ENCODE measurements at places on chromosomes 13 and 19.

GRCh38 chr13:62887046-62887445, 1471.4 kb upstream of the PCDH20 start:
- DNase-seq: no peak
- H3K36me3 ChIP-seq: no peaks in the 10 kb centered on the region
- H3K4me1 ChIP-seq: no peaks in the 10 kb centered on the region
- H3K27me3 ChIP-seq: no peaks in the 10 kb centered on the region
- H3K4me3 ChIP-seq: no peak overlapping the region
- H3K27ac ChIP-seq: no peak overlapping the region

DNA sequence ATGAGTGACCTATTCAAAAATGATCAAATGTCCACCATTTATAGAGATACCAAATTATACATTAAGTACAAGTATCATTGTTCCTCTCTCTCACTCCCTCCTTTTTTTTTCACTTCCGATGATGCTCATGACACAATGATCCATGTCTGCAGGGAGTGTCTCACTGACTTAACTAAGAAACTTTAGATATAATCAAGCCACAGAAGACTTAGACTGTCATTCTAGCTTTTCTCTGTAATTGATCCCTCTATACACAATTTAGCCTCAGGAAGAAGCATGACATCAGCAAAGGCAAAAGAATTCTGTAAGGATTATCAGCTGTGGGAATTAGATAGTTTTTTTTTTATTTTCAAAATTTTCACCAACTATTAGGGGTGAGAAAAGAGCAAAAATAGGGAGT, 734.9 kb upstream of the PCDH9 start:
- no peak for DNase-seq
- no peak overlapping the region for H3K27ac ChIP-seq
- no peaks in the 10 kb centered on the region for H3K36me3 ChIP-seq
- H3K4me3 ChIP-seq: no peak overlapping the region
- no peaks in the 10 kb centered on the region for H3K27me3 ChIP-seq

DNA sequence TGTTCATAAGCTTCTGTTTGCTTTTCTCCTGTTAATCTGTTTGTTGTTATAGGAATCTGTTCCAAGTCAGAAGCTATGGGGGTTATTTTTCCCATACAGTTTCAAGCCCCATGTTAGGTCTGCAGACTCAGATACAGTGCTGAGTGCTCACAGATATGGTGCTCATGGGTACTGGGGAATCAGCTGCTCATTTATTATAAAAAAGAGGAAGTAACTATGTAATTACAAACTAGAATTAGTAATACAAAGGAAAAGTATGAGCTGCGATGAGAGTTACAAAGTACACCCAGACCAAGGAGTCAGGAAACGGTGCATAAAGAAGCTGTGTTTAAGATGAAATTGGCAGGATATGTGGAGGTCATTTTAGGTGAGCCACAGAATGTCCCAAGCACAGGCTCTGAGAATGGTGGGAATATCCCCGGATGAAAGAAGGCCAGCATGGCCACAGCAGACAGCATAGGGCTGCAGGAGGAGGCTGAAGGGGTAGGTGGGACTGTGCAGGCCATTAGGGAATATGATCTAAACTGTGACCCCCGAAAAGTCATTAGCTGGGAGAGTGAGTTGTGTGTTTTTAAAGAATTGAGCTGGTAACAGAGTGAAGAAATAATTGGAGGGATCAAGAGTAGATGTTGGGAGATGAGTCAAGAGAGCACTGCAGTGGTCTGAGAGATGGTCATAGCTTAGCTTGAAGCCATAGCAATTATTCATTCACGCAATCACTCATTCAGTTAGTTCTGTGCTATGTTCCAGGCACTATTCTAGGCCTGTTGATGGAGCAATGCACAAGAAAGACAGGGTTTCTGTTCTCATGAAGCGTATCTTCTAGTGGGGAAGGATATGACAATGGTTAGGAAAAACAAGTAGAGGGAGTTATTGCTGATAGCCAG, 177.4 kb upstream of the UBL3 start:
- no peak overlapping the region for H3K27ac ChIP-seq
- no peak for DNase-seq
- no peaks in the 10 kb centered on the region for H3K36me3 ChIP-seq
- H3K4me1 ChIP-seq: no peaks in the 10 kb centered on the region
- no peak overlapping the region for H3K4me3 ChIP-seq

GRCh38 chr13:114154476-114154875, 22.1 kb upstream of the RASA3 start:
- H3K27ac ChIP-seq: peak overlapping the region; percentile 32
- H3K4me3 ChIP-seq: peak overlapping the region; percentile 52
- no peaks in the 10 kb centered on the region for H3K36me3 ChIP-seq
- H3K4me1 ChIP-seq: peaks cover 66% of the 10 kb centered on the region
- H3K27me3 ChIP-seq: no peaks in the 10 kb centered on the region

DNA sequence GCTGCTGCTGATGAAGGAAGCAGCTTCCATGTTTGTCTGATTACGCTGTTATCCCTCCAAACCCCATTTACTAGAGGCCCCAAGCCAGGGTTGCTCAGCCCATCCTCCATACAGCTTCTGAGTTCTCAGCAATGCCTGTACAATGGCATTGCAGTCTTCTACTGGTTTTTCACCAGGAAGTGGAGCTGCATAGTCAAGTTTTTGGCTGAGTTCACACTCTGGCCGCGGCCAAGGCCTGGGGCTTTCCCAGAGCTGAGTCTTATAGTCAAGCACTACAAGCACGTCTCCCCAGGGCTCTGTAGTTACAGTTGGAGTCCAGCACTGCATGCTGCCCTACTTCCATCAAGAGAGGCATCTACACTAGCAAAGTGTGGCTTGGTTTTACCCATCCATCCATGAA, 182.5 kb downstream of the POU4F1 start:
- no peak for DNase-seq
- H3K4me3 ChIP-seq: no peak overlapping the region
- no peak overlapping the region for H3K27ac ChIP-seq
- H3K36me3 ChIP-seq: no peaks in the 10 kb centered on the region
- no peaks in the 10 kb centered on the region for H3K4me1 ChIP-seq
